A549 treated with CpdA at 1 μM for 4 hours (cell line): ENCODE measurements at places on chromosomes 5 and 9. TPM values are rescaled to one million over a fixed set of nuclear protein-coding genes. Genes with fewer than 3 reads are reported as not detected.

Gene FBXW2
- 36.0 to 43.9 TPM (median 41.9 TPM) in 5 replicates for total RNA-seq

Gene PCDHGA9
- 0.06 to 0.14 TPM (median 0.08 TPM) in 3 of 5 replicates, not detected in the others for total RNA-seq

Gene SPATA24
- 4.7 to 5.7 TPM (median 5.3 TPM) in 5 replicates for total RNA-seq

Gene AQP7
- 0.19 to 0.49 TPM (median 0.24 TPM) in 5 replicates for total RNA-seq

Gene MSX2
- 4.6 to 6.7 TPM (median 6.3 TPM) in 5 replicates for total RNA-seq

Gene SAXO1
- not detected in 5 replicates for total RNA-seq

Gene CCDC171
- 0.34 to 0.45 TPM (median 0.41 TPM) in 5 replicates for total RNA-seq

Gene DOK3
- total RNA-seq: 3.4 to 6.8 TPM (median 4.7 TPM) in 5 replicates

Gene PLAC8L1
- total RNA-seq: 0.27 to 0.41 TPM in 2 of 5 replicates, not detected in the others

Gene NHP2
- total RNA-seq: 392 to 507 TPM (median 426 TPM) in 5 replicates

Gene SUSD3
- total RNA-seq: 0.50 to 0.62 TPM (median 0.54 TPM) in 5 replicates

Gene PHF19
- 87.0 to 139 TPM (median 128 TPM) in 5 replicates for total RNA-seq
